ENCODE measurements at places on chromosomes 7 and 10.

- DNase-seq = no peak
Observed at GRCh38 chr7:26398427-26398755, 106.7 kb downstream of the SNX10 start.

DNA sequence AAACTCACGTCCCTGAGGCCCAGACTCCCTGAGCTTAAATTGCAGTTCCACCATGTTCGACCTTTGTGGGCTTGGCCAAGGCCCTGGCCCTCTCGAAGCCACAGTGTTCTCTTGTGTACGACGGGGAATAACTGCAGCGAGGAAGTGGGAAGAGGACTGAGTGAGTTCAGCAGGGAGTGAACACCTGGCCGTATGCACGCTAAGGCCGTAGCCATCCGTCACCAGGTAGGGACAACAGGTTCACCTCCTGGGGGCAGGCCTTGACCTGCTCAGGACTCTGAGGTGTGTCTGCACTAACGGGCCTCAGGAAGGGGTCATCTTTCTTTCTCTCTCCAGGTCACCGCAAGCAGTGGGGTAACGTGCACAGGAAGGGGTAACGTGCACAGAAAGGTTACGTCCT is 67.2 kb upstream of the CTBP2 start:
- no peak for DNase-seq

DNA sequence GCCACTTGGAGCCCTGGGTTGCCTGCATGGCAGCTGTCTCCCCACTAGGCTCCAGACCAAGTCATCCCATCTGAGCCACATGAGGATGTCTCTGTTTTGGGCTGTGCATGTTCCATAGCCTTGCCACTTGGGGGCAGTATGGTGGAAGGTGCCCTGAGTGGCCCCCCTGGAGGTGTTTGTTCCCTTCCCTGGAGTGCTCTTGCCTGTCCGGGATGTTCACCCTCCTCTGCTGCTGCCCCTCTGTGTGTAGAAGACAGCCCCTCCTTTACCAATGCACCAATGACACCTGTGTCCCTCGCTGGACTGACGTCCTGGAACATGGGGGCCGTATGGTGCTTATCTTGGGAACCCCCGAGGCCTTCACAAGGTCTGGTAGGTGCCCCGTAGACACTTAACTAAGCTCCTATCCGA is 100.2 kb downstream of the ACTR3B start:
- DNase-seq = no peak

- DNase-seq = peak; percentile 30
Observed at GRCh38 chr7:80147543-80148391, 13.1 kb downstream of the GNAI1 start.

DNA sequence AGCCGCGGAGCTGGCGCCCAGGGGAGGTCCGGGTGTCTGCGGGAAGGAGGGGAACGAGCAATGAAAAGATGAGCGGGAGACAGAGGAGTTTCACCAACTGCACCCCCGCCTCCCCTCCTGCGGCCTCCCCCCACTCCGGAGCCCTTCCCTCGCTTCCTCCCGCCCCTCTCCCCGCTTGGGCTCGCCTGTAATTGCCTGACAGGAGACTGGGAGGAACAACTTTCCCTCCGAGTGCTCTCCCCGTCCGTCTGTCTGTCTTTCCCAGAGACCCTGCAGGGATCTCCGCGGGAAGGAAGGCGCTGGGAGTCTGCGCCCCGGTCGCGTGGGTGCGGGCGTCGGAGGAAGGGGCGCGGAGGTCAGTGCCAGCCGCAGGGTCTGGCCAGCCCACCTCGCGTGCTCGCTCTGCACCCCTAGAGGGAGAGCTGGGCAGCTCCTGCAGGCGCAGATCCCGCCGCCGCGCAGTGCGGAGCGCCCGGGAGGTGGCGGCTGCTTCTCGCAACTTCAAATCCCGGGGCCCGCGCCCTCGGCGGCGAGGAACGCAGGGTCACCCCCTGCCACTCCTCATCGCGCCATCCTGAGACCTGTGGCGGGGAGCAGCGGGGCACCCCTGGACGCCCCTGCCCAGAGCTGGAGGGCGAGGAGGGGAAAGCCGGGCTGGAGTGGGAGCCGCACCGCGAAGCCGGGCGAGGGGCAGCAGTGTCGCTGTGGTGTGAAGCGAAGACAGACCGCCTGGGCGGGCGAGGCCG is 511 bp upstream of the NRP1 start:
- DNase-seq = peak; percentile 92

DNA sequence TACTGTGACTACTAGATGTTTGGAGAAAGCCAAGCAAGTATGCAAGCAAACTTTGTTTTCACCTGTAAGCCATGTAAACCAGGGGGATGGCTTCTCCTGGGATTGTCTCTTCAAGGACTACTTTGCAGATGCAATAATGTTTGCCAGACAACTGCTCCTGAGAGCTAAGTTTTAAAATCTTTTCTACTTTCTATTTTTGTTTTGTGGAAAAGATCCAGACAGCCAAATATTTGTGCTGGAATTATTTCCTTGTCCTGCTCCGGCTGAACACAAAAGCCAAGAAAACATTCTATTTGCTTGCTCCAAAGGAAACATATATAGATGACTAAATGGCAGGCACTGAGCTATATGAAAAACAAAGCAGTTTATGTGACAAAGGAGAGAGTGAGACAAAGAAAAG is 51.6 kb downstream of the TFPI2 start:
- DNase-seq = peak; percentile 28

- no peak for DNase-seq
Observed at GRCh38 chr7:158255156-158255555, 332.5 kb downstream of the PTPRN2 start.

DNA sequence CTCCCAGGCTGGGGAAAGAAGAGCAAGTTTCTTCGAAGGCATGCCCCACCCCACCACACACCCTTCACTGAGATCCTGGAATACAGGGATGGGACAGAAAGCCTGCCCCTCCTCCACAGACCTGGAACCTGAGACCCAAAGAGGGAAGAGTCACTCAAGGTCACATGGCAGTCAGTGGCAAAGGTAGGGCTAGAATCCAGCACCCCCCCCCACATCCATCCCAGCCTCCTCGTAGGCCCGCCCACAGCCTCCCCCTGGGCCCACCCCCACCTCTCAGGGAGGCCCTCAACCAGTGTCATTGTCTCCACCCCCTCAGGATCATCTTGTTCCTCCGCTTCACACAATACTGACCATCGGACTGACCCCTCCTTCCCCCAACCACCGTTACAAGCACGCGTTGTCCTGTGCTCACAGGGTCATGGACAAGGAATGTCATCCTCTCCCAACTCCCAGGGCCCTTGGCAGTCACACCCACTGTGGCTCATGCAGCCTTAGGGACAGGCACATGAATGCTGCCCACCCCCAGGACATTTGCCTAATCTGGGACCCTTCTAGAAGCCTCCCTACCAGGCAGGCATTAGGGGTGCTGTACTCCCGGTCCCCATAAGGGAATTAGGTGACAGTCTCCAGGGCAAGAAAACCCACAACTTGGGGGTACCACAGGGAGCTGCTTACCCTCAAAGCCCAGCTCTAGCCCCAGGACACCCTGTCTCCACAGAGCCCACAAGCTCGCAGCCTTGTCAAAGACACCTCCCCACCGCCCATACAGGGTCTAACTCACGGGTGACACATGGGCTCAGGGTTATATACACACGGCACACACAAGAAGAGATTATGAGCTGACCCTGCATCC is 1.4 kb downstream of the KCNH2 start:
- no peak for DNase-seq

Data from muscle of back (tissue), 13 donors.